SJSA1 (cell line): ENCODE measurements at places on chromosomes 4 and X. TPM values are rescaled to one million over a fixed set of nuclear protein-coding genes. Genes with fewer than 3 reads are reported as not detected.

DUSP21 gene
- not detected in 2 replicates for total RNA-seq

GRCh38 chr4:41400296-41400695 lies 137.7 kb upstream of the LIMCH1 start:
- DNase-seq = no peak

DNA sequence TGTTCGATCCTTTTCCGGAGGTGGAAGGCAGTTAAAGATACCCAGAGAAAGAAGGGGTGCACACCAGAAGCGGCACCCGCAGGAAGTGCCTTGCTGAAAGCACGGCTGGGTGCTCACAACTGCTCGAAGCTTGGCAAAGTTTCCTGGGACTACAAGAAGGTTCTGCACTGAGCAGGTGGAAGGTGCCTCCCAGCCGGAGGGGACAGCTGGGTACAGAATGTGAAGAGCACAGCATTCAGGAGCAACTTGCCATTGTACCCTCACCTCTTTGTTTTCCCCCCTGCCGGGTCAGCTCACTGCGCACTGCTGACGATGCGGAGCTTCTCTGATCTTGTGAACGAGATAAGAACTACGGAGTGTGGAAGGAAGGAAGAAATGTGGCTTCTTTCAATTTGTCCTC lies 289.2 kb downstream of the FBXW7 start:
- no peak for DNase-seq

CCDC149 gene
- 3.2 and 4.3 TPM in 2 replicates for total RNA-seq

GRCh38 chr4:12633053-12633651 lies 851.0 kb downstream of the RAB28 start:
- peak; percentile 84 for DNase-seq

DNA sequence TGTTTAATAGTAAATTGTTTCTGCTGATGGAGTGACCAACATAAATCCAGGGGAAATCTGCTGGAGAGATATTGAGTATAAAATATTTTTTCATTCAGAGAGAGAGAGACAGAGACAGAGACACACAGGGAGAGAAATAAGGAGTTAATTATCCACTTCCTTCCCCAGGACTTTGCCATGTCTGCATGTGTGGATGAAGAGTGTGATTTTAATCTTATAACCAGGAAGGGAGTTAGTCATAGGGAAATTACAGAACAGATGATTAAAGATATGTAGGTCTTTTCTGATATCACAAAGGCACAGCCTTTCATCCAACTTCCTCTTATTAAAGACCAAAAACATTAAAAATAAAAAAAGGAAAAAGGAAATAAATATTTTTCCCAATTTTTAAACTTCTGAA lies 526.3 kb downstream of the SPRY1 start:
- no peak for DNase-seq

DNA sequence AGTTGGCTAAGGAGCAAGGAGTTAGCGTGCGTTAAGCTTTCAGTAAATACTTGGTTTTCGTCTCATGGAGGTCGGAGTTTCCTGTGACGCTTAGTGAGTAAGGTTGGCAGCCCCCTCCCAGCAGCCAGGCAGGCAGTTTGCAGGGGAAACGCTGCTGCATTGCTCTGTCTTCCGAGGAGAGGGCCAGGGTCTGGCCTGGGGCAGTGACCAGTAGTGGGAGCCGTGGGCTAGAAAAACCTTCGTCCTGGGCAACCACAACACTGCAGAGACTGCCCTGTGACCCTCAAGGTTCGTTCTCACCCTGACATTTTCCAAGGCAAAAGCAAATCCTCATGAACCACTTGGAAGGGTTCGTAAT lies 432 bp downstream of the TMEM175 start:
- no peak for DNase-seq

GRCh38 chrX:74422576-74423288 lies 1.4 kb downstream of the SLC16A2 start:
- DNase-seq = peak; percentile 49

GRCh38 chrX:50888884-50889283 lies 21.7 kb upstream of the BMP15 start:
- no peak for DNase-seq

FAT1 gene
- total RNA-seq = 338 and 483 TPM in 2 replicates

GRCh38 chrX:47499293-47499692 lies 16.3 kb upstream of the ZNF41 start:
- DNase-seq = no peak

FRAS1 gene
- 0.19 and 0.21 TPM in 2 replicates for total RNA-seq

DNA sequence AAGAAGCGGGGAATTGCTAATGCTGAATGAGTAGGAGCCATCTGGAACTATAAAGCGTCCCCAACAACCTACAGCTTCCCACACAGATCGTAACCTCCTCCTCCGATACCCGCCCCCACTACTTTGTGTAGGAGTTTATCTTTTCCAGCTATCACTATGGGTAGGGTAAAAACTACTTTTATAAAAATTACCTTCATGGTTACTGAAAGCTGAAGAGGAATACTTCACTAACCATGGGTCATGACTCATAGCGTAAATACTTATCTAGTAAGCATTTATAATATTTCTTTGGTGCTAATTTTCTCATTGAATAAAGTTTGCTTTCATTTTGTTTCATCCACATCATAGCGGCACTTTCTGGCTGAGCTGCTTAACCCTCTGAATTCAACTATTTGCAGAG lies 79.4 kb upstream of the TNIP3 start:
- DNase-seq = no peak

GRCh38 chrX:1389181-1389992 lies 2.5 kb downstream of the SLC25A6 start:
- no peak for DNase-seq

PPP2R2C gene
- total RNA-seq = not detected in 2 replicates

GRCh38 chrX:49858341-49858740 lies 20.9 kb upstream of the USP27X start:
- DNase-seq = no peak

DNA sequence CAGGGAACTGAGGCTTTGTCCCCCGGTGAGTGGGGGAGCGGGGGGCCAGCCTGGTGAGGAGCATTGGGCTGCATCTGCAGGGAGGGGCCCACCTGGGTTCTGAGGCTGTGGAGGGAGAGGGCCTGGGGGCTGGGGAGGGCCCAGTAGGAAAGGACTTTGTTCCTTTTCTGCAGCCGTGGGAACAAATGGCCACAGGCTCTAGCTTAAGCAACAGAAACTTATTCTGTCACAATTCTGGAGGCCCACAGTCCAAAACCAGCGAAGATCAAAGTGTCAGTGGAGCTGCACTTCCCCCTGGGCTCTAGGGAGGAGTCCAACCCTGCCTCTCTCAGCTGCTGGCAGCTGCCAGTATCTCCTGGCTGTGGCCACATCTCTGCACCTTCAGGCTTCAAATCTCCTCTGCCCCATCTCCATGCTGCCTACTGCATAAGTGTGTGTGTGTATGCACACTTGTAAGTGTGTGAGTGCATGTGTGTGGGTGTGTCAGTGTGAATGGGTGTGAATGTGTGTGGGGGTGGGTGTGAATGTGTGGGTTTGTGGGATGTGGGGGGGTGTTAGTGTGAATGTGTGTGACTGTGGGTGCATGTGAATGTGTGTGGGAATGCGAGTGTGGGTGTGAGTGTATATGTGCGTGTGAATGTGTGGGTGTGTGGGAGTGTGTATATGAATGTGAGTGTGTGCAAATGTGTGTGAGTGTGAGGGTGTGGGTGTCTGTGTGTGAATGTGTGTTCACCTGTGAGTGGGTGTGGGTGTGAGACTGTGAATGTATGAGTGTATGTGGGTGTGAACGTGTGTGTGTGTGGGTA lies 204.5 kb upstream of the PSAPL1 start:
- no peak for DNase-seq

- no peak for DNase-seq
Measured at GRCh38 chr4:154984148-154984547, 203.1 kb downstream of the RBM46 start.

XPNPEP2 gene
- total RNA-seq = 0.03 TPM in 1 of 2 replicates, not detected in the other

CEP44 gene
- 22.8 and 31.7 TPM in 2 replicates for total RNA-seq

DNA sequence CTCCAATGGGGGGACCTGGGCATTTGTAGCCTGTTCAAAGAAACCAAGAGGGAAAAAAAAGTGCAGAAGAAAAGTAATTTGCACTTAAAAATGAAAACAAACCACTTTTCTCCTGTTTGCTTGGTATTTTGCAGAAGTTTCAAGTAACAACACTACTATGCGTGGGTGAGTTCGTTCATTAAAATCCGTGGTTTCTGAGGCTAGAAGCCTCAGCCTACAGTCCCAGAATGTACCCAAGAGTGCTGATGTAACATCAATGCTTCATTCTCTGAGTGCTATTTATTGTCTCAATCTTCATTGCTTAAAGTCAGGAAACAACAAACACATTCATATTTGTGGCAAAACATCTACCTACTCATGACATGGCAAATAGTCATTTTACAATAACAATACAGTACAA lies 29.2 kb downstream of the LGI2 start:
- no peak for DNase-seq

DNA sequence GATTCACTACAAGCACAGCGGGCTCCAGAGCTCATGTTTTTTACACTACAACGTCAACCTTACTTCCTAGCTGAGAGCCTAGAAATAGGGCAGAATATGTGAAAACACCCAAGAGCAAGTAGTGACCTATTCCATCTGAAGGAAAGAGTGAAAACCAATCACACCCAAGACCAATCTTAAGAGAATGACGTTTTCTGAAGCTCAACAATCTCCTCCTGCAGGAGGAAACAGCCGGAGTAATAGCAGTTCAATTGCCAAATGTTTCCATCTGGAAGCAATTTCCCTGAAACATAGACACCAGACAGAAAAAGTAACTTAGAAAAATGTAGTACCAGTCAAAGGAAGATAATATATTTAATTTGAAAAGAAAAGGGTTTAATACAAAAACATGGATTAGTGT lies 142.4 kb downstream of the ANXA5 start:
- DNase-seq = no peak

GRCh38 chr4:35201403-35201802 lies 1042.9 kb downstream of the ARAP2 start:
- no peak for DNase-seq

TMEM31 gene
- not detected in 2 replicates for total RNA-seq

DNA sequence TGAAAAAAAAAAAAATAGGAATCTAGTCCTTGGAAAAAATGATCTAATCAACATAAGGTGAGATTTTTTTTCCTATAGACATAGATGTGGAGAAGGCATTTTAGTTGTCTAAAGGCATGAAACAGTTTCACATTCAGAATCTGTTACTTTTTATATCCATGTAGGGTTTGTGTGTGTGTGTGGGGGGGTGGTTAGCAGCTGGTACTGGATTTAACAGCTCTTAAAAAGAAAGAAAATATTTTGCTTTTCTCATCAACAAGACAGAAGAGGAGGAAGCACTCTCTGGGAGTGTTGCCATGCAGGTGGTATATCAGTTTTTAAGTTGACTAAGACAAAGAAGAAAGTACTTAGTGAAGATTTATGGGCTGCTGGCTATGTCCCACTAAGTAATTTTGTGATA lies 122.3 kb downstream of the VCX3B start:
- DNase-seq = no peak

DNA sequence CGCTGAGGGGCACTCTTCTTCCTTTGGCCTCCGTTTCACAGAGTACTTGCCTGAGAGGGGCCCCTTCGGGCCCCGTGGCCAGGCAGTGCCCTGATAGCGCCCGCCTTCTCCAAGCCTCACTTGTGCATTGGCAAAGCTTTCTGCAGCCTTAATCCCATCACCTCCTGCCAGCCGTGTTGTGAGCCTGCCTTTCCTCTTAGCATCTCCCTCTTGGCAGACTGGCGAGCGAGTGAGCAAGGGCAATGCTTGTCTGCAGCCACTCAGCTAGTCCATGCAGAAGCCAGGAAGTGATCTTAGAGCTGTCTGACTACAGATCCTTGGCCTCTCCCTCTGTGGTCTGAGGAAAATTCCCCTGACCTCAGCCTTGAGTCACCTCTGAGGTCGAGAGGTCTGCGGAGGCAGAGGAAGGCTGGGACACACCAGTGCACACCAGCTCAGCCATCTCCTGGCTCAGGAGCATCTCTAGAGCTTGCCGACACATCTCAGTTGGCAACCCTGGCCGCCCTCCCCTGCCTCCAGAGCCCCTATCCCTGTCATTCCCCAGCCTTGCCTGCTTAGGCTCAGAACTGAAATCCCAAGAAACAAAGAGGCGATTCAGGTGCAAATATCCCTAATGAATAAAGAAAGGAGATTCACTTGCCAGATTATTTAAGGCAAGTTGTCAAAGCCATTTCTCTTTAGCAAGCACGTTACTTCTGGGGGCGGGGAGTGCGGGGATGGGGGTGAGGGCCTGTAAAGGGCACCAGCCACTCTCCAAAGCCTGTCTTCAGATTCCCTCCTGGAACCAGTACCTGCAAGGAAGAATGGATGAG lies 143.5 kb upstream of the MAMLD1 start:
- DNase-seq = peak; percentile 43

AMBN gene
- total RNA-seq = not detected in 2 replicates

DNA sequence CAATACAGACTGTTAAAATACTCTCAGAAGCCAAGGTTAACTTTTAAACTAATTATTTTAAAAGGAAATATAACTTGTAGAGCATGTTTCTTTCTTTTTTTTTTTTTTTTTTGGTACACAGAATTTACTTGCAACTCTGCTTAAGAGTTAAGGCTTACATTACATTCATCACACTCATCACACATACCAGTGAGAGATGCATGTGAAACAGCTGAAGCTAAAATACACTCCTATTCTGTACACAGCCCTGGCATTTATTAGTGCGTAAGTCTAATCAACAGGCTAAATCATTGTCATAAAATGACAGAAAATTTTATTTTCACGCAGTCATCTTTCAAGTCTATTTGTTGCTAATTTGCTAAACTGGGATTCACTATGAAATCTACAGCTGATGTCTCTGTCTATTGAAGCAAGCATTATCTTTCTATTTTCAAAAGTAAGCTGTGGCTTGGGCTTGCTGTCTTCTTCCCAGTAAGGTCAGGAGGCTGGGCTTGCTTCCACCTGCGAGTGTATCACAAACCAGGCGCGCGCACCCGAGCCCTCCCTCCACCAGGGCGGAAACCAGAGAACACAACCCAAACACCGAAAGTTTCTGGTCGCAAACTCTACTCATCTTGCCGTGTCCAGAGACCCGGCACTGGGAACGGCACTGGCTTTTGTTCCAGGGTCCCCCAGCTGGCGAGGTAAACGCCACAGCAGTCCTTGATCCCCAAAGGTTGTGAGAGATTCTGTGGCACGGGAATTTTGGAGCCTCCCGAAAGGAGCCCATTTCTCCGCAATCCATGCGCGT lies 3.9 kb downstream of the MAML3 start:
- DNase-seq = no peak

TRIM61 gene
- not detected in 2 replicates for total RNA-seq

IL21 gene
- total RNA-seq = not detected in 2 replicates

GRCh38 chr4:161530710-161531109 lies 633.1 kb downstream of the FSTL5 start:
- no peak for DNase-seq

- no peak for DNase-seq
Measured at GRCh38 chrX:76433219-76433618, 5.7 kb downstream of the MAGEE1 start.

GRCh38 chr4:32172761-32173160 lies 1452.6 kb downstream of the PCDH7 start:
- DNase-seq = no peak

RPS6KA6 gene
- 2.4 and 5.9 TPM in 2 replicates for total RNA-seq

TSPAN7 gene
- total RNA-seq = 0.08 TPM in 1 of 2 replicates, not detected in the other

DNA sequence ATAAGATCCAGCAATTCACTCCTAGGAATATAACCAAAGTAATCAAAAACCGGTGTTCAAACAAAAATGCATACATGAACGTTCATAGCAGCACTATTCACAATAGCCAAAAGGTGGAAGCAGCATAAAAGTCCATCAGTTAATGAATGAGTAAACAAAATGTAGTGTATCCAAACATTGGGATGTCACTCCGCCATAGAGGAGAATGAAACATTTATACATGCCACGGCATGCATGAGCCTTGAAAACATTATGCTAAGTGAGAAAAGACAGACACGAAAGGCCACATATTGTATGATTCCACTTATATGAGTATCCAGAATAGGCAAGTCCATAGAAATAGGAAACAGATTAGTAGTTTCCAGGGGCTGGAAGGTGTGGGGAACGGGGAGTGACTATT lies 11.0 kb upstream of the PDLIM3 start:
- no peak for DNase-seq

LNX1 gene
- total RNA-seq = 0.09 TPM in 1 of 2 replicates, not detected in the other

GRCh38 chr4:48025005-48025404 lies 8.4 kb downstream of the NIPAL1 start:
- peak; percentile 13 for DNase-seq
